ENCODE measurements at places on chromosomes 4 and X. TPM values are rescaled to one million over a fixed set of nuclear protein-coding genes. Genes with fewer than 3 reads are reported as not detected.

GRCh38 chrX:103913356-103914020 is 48.9 kb upstream of the TMSB15B start:
- DNase-seq, result no peak

GRCh38 chrX:13923289-13923688 is 106.4 kb upstream of the GPM6B start:
- no peak for DNase-seq

DNA sequence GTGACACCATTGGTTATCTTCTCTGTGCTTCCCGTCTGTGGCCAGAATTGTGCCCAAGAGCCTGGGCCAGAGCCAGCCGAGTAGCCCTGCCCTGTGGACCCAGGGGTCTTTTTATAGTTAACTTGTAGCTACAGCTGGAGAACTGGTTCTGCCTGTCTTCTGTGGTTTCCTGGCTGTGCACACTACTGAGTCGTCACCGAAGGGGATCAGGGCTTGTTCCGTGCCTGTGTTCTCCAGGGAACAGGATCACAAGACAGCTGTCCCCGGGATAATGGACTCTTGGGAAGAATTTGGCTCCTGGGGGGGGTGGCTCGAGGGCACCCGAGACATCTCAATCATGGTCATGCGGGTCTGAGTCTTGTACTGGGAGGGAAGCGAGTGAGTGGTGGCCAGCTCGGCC is 22.1 kb upstream of the OPN1LW start:
- no peak for DNase-seq

DNA sequence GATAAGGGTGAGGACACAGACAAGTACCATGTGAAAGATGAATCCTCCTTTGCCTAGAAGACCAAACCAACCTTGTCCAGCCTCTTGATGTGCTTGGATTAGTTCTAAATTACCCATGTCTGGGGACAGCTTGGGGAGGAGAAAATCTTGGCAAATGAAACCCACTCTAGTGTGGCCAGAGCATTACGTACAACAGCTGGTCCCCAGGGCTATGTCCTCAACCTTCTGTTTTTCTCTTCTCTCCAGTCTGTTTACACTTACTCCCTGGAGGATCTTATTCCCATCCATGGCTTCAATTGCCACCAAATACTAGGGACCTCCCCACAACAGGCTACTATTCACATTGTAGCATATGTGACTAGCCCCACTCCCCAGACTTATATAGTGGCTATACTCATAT is 384.5 kb downstream of the OPHN1 start:
- DNase-seq, result no peak

- DNase-seq, result no peak
Measured at GRCh38 chr4:146029147-146029546, 90.5 kb upstream of the ZNF827 start.

- DNase-seq, result no peak
Measured at GRCh38 chr4:73922766-73923630, 53.8 kb downstream of the CXCL1 start.

Gene RAB41
- total RNA-seq, result not detected

Gene POLN
- 0.93 TPM for total RNA-seq
